ENCODE measurements at places on chromosomes 6 and 20.

GRCh38 chr20:48094196-48094749, 309.0 kb upstream of the SULF2 start:
- no peak for DNase-seq

DNA sequence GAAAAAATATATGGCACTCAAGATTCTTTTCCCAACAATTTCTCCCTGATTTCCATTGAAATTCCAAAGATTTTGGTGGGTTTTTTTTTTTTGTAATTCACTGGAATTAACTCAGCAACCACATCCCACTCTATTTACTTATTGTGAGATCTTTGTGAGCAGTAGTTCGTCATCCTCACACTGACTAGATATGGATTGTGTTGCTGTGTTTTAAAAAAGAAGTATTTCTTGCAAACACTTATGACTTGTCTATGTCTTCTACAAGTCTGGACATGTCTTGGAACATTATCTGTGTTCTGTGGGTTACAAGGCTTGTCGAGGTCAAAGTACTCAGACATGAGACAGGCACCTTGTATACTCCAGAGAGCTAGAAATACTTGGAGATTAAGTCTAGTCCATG, 7.3 kb upstream of the TENT5A start:
- no peak for DNase-seq

DNA sequence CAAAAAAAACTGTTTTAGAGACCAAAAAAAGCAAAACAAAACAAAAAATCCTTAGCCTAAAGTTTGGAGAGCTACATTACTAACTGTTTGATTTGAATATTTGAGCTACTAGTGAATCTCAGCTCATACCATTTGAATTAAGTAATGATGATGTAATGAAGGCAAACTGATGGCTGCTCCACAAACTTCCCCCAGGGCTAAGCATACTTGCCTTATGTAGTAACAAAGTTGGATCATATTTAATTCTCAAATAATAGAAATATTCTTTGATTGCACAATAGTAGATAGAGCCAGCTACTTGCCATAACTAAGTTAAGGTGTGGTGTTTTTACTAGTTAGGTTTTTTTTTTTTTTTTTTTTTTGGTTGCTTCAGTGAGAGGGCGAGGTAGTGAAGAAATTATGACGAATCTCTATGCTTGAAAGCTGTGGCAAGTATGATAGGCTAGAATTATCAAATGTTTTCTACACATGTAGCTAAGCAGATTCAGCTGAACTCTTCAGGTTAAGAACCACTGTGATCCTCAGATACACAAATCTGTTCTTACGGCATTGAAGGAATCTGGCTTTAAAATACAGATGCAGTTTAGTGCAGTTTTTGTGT, 2.9 kb downstream of the RAB32 start:
- DNase-seq: no peak

DNA sequence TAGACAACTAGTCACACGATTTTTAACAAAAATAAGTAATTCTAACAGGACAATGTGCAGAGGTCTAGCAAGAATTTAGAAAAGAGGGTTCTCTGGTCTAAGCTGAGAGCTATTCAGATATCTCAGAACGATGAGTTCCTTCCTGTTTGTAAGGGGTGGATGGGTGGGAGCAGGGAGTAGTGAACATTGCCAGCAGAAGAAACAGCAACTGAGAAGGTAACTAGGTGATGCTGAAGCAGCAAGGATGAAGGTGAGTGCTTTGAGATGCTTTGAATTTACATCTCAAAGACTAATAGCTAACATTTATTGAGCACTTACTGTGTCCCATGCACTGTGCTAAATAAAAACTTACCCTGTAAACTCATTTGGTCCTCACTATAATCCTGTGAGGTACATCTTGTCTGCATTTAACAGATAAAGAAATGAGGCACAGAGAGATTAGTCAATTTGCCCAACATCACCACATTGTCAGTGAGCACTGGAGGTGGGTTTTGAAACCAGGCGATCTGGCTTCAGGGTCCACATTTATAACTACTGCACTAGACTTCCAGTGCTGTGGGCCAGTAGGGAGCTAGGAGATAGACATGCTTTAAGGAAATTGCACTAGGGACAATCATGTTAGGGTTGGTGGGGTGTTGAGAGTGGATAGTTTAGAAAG, 15.7 kb downstream of the BRD2 start:
- no peak for DNase-seq

GRCh38 chr20:9081423-9081966, 12.6 kb downstream of the PLCB4 start:
- no peak for DNase-seq

DNA sequence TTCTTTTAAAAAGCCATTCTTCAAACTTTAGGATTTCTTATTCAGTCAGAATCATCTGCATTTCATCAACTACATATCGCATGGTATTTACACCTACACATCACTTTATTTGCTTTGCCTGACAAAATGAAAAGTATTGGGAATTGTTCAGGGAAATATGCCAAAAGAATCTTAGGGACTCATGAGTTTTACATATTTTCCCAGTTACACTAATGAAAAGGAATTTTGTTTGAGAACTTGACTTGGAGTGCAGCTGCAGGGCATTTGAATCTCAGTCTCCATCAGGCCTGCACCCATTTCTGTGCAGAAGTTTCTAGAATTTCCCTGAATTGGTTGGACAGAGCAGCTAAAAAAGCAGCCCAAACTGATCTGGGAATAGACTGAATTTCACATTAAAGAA, 65.3 kb downstream of the MTHFD1L start:
- DNase-seq: no peak

DNA sequence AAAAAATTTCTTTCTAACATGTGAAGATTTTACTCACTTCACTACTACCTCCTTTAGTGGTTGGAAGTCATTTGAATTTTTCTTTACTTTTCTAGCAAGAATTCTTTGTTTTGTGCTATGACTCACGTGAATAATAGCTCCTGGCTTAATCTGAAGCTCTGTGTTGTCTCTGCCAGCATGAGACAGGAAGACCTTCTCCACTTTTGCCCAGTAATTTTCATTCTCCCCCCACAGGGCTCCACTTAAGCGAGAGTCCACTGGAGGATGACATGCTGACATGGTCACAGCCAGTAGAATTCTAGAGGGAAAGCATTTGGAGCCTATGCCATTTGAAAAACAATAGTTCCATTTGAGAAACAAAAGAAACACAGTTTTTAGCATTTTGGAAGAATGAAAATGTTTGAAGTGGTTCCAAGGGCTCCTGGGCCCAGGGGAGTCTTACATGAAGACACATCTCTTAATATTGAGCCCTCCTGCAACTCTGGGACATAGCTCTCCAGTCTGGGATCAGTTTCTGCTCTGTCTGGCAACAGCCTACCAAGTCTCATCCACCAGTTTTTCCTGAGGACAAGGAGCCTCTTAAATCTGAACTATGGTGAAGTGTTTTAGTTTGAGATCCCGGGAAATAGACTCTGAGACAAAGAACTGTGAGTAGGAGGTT, 231.4 kb downstream of the PAX1 start:
- no peak for DNase-seq

- DNase-seq: no peak
Measured at GRCh38 chr6:14656078-14656521, 538.5 kb downstream of the CD83 start.

All from activated T-cell treated with anti-CD3 and anti-CD28 coated beads, Interleukin-2, amount 50 U/mL, for 4 hours (primary cell).